ENCODE measurements at places on chromosomes 2 and 18.
A peak's percentile ranks its signal among the peaks of the same experiment; 100 is the strongest.

- DNase-seq: no peak
Measured at GRCh38 chr2:58594175-58594574, 353.1 kb upstream of the FANCL start.

- DNase-seq: no peak
Measured at GRCh38 chr2:2832657-2833056, 501.6 kb upstream of the MYT1L start.

GRCh38 chr2:227890495-227891079 lies 19.2 kb downstream of the DAW1 start:
- peak; percentile 56 for DNase-seq

GRCh38 chr2:105598829-105599698 lies 145.6 kb upstream of the NCK2 start:
- DNase-seq: no peak

GRCh38 chr2:141848191-141848590 lies 282.6 kb downstream of the LRP1B start:
- DNase-seq: no peak

- DNase-seq: peak; percentile 17
Measured at GRCh38 chr2:195407783-195408182, 249.2 kb upstream of the SLC39A10 start.

DNA sequence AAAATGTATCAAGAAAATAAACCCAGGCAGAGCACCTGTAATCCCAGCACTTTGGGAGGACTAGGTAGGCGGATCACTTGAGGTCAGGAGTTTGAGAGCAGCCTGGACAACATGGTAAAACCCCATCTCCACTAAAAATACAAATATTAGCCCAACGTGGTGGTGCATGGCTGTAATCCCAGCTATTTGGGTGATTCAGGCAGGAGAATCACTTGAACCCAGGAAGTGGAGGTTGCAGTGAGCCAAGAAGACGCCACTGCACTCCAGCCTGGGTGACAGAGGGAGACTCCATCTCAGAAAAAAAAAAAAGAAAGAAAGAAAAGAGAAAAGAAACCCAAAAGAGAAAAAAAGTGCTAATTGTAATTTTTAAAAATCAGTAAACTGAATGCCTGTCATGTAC lies 41.4 kb downstream of the DDX18 start:
- DNase-seq: no peak

DNA sequence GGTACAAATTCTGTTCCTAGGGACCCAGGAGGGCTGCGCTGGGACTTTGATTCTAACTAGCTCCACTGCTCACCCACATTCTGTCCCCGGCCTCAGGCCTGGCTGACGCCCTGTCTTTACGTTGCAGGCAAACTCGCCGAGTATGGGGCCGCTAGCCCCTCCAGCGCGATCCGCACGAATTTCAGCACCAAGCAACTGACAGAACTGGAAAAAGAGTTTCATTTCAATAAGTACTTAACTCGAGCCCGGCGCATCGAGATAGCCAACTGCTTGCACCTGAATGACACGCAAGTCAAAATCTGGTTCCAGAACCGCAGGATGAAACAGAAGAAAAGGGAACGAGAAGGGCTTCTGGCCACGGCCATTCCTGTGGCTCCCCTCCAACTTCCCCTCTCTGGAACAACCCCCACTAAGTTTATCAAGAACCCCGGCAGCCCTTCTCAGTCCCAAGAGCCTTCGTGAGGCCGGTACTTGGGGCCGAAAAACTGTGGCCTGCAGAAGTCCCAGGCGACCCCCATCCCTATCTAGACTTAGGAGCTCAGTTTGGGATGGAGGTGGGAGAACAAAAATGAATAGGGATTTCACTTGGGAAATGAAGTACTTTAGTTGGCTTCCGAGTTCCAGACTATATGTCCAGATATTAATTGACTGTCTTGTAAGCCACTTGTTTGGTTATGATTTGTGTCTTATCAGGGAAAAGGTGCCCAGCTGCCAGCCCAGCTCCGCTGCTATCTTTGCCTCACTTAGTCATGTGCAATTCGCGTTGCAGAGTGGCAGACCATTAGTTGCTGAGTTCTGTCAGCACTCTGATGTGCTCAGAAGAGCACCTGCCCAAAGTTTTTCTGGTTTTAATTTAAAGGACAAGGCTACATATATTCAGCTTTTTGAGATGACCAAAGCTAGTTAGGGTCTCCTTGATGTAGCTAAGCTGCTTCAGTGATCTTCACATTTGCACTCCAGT lies 1.5 kb downstream of the HOXD1 start:
- DNase-seq: no peak

DNA sequence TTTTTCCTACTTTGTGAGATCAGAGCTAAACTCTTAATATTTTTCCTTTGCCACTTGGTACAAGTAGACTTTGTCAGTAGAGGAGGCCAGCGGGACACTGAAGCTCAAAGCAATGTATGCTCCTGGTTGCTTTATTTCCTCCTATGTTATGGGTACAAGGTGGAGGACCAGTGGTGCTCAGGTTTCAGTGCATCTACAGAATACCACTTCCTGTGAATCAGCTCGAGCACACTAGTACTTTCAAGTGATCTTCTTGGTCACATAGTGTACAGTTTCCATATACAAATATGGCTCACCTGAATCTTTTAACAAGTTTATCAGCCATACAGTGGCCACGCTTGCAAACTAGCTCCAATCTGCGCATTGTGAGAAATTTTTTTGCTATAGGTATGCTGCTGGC lies 1674.8 kb upstream of the TMEFF2 start:
- no peak for DNase-seq

- no peak for DNase-seq
Measured at GRCh38 chr2:164574931-164575330, 46.4 kb downstream of the GRB14 start.

- no peak for DNase-seq
Measured at GRCh38 chr2:96207073-96207773, 1.4 kb downstream of the STARD7 start.

DNA sequence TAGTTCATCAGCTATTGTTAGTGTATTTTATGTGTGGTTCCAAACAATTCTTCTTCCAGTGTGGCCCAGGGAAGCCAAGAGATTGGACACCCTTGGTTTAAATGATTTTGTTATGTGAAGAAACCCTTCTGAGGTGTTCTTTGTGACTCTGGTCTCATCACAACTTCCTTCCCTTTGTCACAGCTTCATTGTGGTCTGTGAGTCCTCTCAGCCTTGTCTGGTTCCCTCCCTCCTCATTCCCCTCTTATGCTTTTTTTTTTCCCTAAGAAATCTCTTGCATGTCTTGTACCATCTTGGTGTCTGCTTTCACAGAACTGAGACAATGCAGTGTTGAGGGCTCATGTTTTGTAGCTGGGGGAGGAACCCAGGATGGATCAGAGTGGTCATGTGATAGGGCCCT lies 118.9 kb downstream of the TMEM182 start:
- no peak for DNase-seq

- no peak for DNase-seq
Measured at GRCh38 chr18:50468807-50469206, 91.1 kb upstream of the MAPK4 start.

GRCh38 chr2:240023792-240024191 lies 1.4 kb downstream of the NDUFA10 start:
- no peak for DNase-seq

- DNase-seq: no peak
Measured at GRCh38 chr2:223949241-223949840, 4.2 kb upstream of the WDFY1 start.

GRCh38 chr2:151518802-151519201 lies 109.1 kb downstream of the RIF1 start:
- no peak for DNase-seq

GRCh38 chr2:174325373-174326160 lies 9.2 kb upstream of the SP9 start:
- no peak for DNase-seq

DNA sequence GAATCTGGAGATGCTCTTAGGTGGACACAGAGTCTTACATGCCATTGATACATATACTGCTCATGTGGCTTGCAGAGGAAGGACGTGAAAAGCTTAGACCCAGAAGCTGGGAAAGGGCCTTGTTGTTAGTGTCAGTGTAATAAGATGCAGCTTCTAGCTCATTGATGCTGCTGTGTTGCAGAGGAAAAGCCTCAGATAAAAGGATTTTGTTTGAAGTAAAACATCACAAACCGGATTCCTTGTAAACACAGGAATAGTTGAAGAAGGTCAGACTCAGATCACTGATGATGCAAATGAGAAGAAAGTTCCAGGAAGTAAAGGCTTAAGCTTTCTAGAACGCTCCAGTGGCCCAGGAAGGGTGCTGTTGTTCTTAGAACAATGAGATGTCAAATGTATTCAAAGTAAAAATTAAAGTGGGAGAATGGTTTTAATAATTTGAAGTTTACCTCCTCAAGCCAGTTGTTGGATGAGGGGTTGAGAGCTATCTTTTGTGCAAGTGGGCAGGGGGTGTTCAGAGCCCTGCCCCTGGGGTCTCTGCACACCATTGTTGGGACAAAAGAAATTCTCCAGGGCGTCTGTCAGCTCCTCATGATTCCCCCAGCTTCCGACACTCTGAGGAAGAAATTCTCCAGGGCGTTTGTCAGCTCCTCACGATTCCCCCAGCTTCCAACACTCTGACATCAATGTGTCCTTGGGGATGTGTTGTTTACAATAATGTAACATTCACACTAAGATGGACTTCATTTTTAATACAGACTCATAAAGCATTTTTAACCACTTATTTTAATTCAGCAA lies 61.3 kb upstream of the CHMP1B start:
- no peak for DNase-seq

- DNase-seq: peak; percentile 6
Measured at GRCh38 chr2:229980431-229981184, 58.3 kb downstream of the FBXO36 start.

DNA sequence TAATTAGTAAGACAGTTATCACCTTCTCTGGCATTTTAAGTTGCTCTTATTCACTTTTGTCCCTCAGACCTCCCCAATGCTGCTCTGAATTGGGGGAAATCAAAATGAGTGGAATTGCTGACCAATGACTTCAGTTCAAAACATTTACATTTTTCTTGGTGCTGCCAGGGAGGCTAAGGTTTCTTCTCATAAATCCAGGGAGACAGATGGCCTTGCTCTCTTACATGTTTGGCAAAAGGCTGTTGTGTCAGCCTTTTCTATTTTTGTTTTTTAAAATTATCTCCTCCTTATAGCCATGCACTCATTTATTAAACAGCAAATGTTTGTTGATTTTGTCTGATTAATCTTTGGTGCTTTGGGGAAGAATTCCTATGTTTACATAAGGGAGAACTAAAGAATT lies 82.0 kb downstream of the GALNT13 start:
- DNase-seq: no peak

GRCh38 chr2:33167622-33168245 lies 221.0 kb downstream of the LTBP1 start:
- peak; percentile 73 for DNase-seq

DNA sequence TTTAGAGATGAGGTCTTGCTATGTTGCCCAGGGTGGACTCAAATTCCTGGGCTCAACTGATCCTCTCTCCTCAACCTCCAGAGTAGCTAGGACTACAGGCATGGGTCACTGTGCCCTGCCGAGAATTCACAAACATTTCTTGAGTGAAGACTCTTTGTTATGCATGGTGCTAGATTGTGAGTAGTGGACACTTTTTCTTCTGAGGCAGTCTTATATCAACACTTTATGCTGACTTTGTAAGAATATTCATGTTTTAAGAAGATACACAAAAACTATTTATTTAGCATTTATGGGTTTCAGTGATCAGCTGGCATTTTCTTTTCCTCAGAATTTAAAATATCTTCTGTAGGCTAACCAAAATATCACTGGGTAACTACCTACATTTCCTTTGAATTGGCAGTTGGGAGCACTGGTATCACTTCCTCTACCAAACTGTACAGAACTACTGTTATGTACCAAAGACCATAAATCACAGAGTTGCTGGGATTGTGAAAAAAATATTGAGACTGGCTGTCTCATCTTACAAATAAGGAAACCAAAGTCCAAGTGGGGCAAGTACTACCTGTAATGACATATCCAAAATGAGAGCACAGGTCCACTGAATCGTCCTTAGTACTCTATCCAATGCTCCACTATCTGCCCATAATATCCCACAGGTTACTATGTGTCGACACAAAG lies 34.0 kb downstream of the DOCK10 start:
- DNase-seq: no peak

GRCh38 chr2:239661334-239662312 lies 260.8 kb upstream of the HDAC4 start:
- no peak for DNase-seq

DNA sequence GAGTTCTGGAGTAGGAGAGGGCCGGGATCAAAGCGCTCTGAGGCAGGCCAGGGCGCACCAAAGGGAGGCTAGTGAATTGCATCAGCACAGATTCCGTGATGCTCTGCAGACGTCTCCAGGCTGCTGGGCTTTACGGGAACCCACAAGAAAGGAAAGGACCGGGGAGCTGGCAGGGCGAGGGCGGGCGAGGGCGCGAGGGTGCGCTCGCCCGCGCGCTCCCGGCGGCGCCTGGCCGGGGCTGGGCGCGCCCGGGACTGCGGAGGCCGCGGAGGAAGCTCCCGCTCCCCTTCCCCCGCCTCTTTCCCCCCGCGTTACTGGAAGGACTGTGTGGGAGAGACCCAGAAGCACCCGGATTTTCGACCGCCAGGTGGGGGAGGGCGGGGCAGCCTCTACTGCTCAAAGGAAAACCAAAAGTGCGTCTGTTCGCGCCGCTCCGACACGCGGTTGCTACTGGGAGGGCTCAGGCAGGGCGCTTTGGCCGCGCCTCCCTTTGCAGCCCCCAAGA lies 2.4 kb upstream of the FOSL2 start:
- peak; percentile 83 for DNase-seq

GRCh38 chr2:6233993-6234392 lies 541.8 kb downstream of the SOX11 start:
- DNase-seq: no peak

GRCh38 chr18:70116949-70117348 lies 88.5 kb downstream of the RTTN start:
- DNase-seq: no peak

DNA sequence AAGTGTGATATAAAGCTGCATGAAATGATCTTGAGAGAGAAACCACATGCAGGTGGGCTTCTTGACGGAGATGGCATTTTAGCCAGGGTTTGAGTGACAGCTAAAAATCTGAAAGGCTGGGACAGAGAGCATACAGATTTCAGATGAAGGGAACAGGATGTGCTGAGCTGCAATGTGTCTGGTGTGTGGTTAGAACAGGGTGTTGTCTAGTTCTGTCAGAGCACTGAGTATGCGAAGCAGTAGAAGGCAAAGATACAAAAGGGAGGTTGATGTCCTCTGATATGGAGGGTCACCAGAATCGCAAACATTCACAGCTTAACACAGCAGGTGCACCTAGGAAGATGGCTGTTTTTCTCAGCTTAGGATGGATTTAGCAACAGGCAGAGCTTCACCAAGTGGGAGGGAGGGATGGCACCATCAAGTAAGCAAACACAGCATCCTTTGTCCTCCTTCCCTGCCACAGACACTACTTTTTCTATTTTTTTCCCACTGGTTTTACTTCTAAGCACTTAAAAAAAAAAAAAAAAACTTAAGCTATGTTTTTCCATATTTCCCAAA lies 182.5 kb downstream of the TMX3 start:
- no peak for DNase-seq

DNA sequence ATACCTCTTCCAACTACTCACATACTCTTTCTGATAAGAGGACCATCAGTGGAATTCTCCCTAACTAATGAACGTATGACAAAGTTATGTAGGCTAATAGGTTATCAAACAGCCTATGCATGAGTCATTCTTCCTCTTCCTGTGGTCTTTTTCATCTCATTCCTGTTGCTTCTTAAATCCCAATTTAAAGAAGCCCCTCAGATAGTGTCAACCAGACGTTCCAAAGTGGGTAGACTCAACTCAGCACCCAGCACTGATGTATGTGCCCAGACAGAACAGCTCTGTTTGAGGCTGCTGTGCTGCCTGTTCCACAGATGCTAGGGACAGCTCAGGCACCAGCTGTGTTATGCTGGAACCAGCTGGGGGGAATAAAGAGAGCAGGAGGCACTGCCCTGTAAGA lies 52.6 kb downstream of the CXCR4 start:
- no peak for DNase-seq

GRCh38 chr2:6827566-6828298 lies 38.0 kb downstream of the CMPK2 start:
- DNase-seq: no peak

All from HFFc6 (cell line).